ENCODE measurements at places on chromosomes 2 and 18.

GRCh38 chr2:240390091-240391073 is 45.1 kb upstream of the GPC1 start:
- no peak for DNase-seq

DNA sequence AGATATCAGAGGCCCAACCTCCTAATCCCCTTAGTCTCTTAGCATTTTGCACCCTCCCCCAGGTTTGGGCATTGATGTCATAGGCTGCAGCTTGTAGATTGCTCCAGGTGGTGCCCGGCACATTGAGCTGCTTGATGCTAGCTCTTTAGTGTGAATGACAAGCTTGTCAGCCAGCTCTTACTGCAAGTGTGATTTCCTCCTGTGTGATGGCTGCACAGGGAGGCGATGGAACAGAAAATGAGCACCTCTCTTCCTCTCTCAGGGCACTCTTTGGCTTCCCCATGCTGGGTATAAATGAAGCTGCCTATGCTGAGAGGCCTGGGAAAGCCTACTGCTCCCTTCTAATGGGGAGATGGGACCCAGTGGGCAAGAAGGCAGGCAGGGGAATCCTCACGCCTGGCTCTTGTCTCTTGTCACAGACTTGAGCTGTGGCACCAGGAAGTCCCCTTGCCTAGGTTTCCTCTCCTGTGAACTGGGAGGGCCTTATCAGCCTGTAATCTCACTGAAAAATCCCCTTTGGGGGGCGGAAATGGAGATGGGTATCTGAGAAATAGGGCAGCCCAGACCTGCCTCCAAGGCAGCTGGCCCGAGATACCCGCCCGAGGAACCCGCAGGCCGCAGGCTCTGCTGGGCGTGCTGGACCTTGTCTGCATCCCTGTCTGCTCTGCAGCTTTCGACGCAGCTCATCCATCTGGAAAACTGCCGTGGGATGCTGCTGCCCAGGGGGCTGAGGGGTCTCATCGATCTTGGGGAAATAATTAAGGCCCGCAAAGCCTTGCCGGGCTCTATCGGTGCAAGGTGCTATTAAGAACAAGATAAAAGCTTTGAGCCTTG is 163.5 kb upstream of the CXCR4 start:
- DNase-seq = no peak

- no peak for DNase-seq
Observed at GRCh38 chr2:98730053-98730706, 752 bp downstream of the MGAT4A start.

- DNase-seq = no peak
Observed at GRCh38 chr2:160380611-160381010, 113.0 kb downstream of the RBMS1 start.

DNA sequence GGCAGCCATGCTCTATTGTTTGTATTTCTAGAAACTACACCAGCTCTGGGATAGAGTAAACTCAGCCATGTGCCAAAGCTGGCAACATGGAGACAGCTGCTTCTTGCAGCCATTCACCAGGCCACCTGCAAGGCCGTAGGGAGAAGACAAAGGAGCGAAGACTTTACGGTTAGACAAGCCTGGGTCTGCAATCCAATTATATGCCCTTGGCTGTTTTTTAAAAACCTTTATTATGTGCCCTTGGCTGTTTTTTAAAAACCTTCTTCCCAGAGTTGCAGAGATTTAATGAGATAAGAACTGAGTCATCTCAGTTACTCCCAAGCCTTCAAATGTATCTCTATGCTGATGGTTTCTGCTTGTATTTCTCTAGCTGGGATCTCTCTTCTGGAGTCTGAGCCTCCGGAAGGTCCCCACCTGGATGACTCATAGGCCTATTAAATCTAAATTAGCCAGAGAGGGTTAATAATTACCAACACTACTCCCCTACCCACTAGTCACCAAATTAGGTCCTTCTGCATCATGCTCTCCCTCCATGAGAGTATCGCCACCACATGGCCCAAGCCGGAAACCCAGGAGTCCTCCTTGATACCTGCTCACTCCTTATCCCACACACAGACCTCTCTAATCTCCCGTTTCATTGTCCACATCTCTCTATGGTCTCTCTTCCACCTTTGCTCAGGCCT is 17.5 kb upstream of the DPP4 start:
- peak; percentile 61 for DNase-seq

- DNase-seq = no peak
Observed at GRCh38 chr2:31109633-31110192, 28.5 kb downstream of the GALNT14 start.

DNA sequence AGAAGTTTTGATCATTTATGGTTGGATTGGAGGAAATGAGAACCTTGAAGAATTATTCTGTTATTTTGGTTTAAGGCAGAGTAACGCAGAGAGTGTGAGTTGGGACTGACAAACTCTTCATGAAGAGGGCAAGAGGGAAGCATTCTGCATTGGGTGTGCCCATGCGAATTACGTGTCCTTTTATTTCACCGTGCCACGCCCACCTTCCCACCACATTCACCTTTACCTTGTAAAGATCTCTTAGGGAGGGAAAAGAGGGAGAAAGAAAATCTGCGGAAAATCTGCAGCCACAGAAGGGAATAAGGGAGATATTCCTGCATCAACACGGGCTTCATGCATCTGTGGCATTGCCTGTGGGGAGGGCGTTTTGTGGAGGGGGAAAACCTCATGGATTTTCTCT is 31.8 kb downstream of the SLC9A4 start:
- peak; percentile 7 for DNase-seq

GRCh38 chr2:20447437-20448245 is 767 bp downstream of the RHOB start:
- DNase-seq = no peak

GRCh38 chr2:24083567-24084385 is 858 bp downstream of the TP53I3 start:
- peak; percentile 84 for DNase-seq

- no peak for DNase-seq
Observed at GRCh38 chr2:128465246-128466170, 146.8 kb upstream of the HS6ST1 start.

DNA sequence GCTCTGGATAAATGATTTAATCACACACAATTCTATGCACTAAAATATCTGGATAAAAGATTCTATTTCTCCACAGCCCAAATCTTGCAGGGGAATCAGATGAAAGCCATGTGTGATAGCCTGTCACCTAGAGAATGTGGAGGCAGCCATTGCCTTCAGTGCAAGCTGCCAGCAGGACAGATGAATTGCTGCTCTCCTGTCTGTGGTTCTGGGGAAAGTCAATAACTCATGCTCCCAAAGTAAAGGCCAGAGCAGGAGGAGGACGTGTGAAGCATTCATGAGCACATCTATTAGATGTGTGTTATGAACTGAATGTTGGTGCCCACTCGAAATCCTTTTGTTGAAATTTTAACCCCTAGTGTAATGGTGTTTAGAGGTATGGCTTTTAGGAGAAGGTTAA is 195.1 kb downstream of the RDH14 start:
- no peak for DNase-seq

- peak; percentile 57 for DNase-seq
Observed at GRCh38 chr2:221817052-221817451, 244.9 kb upstream of the EPHA4 start.

DNA sequence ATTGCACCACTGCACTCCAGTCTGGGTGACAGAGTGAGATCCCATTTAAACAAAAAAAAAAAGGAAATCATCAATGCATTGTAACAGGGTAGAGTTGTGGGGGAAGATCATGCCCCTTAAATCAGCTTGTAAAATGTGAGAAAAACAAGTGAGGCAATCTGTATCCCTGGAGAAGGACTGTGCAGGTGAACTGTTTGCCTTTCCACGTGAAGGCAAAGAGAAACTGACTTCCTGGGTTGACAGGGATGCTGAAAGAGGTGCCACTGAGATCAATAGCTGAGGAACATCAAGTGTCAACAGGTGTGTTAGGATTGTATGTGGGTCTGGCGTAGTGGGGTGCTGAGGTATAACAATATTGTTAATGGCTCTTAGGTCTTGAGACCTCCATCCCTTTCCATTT is 48.3 kb downstream of the CERS6 start:
- no peak for DNase-seq

GRCh38 chr2:48590017-48590416 is 27.6 kb upstream of the GTF2A1L start:
- DNase-seq = no peak

GRCh38 chr2:200025717-200026116 is 70.3 kb downstream of the MAIP1 start:
- DNase-seq = peak; percentile 25

GRCh38 chr18:59748628-59749360 is 51.6 kb upstream of the CCBE1 start:
- peak; percentile 91 for DNase-seq

- DNase-seq = no peak
Observed at GRCh38 chr2:143124445-143124844, 4.8 kb upstream of the ARHGAP15 start.

GRCh38 chr2:179235463-179236108 is 29.0 kb downstream of the SESTD1 start:
- peak; percentile 60 for DNase-seq

DNA sequence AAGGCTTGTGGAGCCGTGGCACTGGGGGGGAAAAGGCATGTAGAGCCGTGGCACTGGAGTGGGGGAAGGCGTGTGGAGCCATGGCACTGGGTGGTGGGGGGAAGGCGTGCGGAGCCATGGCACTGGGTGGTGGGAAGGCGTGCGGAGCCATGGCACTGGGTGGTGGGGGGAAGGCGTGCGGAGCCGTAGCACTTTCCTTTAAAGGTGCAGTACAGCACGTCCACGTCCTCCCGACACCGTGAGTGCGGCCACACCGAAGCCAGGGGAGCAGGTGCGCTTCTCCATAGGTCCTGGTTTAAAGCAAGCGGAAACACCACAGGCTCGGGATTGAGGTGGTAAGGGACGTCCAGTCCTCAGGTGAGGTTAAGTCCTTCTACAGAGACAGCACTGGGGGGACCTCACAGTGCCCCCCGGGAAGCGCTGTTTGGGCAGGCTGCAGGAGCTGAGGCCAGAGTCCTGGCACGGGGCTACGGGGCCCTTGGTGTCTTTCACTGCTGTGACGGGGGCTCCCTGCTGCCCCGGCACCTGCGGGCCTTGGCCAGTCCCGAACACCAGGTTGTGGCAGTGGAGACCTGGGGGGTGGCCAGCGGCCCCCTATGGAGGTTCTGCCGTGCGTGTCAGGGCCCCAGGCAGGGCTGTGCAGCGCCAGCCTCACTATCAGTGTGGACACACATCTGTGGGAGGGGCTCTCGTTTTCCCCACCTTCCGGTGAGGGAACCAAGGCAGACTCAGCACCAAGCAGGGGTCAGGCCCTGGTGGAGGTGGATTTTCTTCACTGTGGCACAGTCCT is 93.0 kb upstream of the CTDP1 start:
- DNase-seq = no peak

- DNase-seq = no peak
Observed at GRCh38 chr18:29594493-29594892, 1417.6 kb upstream of the CDH2 start.

DNA sequence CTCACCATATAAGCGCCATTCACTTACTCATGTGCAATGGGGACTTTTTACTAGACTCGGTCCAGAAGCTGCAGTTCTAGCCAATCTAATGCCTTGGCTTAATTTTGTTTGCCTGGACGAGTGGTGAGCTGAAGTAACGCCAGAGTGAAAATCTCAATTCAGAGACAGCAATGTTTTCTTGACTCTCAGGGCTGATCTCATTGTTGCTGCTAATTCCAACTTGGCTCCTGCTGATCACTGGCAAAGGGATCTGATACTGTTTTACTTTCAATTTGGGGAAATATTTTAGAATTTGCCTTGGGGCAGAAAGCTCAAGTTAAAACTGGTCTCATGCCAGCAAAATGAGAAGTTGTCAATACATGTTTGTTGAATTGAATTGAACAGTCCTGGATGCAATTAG is 906.6 kb upstream of the CDH2 start:
- DNase-seq = peak; percentile 27

GRCh38 chr2:10286216-10287037 is 16.3 kb upstream of the HPCAL1 start:
- no peak for DNase-seq

GRCh38 chr2:200247494-200247893 is 59.0 kb upstream of the SPATS2L start:
- DNase-seq = no peak

DNA sequence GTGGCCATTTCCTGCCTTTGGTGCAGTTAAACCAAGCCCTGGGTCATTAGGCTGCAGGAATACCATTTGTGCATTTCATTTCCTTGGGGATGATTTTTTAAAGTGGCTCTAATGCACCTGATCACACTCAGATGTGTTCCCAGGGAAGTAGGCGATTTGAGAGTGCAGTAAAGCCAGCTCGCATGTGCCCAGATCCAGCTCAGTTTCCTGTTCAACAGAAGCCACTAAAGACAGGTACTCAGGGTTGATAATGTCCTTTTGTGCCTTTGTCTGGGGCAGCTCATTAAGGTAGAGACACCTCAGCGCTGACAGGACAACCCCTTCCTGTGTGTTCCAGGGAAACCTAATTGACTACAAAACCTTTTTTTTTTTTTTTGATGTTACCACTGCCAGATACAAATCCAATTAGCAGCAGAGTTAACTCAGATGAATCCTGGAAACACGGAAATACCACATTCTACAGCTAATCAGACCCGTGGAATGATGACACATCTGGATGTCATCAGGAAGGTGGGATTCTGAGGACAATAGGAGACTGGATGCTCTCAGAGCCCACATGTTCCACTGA is 15.2 kb upstream of the CHRNA1 start:
- peak; percentile 42 for DNase-seq

GRCh38 chr18:57619876-57620275 is 1.8 kb downstream of the NARS1 start:
- no peak for DNase-seq

GRCh38 chr2:18901242-18901641 is 311.9 kb upstream of the NT5C1B start:
- DNase-seq = no peak

GRCh38 chr18:374721-375168 is 106.9 kb upstream of the THOC1 start:
- DNase-seq = no peak

DNA sequence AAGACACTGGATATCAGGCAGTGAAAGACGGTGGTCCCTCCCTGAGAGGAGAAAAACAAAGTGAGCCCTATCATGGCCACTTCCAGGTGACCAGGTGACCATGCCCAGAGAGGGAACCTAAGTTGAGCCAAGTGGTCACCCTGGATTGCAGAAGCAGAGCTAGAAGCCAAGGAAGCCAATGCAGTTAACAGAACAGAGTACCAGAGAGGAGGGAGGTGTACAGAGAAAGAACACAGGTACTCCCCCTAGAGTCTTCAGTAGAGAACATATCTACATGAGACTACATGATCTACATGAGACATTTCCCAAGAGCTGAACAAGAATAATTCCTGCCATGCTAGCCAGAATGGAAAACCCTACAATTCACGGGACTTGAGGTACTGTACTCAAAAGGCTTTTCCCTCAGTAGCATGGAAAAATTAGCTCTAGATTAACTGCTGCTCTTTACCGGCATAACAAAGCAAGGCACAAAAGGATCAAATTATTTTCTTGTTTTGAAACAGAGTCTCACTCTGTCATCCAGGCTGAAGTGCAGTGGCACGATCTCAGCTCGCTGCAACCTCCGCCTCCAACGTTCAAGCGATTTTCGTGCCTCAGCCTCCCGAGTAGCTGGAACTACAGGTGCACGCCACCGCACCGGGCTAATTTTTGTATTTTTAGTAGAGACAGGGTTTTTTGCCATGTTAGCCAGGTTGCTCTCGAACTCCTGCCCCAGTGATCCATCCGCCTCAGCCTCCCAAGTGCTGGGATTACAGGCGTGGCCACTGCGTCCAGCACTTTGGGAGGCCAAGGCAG is 23.5 kb downstream of the ROCK2 start:
- DNase-seq = no peak

GRCh38 chr2:54945391-54946219 is 104.6 kb downstream of the RTN4 start:
- DNase-seq = peak; percentile 66

- DNase-seq = no peak
Observed at GRCh38 chr2:111519071-111519470, 364.9 kb downstream of the ANAPC1 start.

- DNase-seq = peak; percentile 18
Observed at GRCh38 chr18:73785300-73785699, 362.3 kb downstream of the FBXO15 start.

All from bronchial epithelial cell (primary cell).